ENCODE measurements at places on chromosomes 1 and 21. TPM values are rescaled to one million over a fixed set of nuclear protein-coding genes. Genes with fewer than 3 reads are reported as not detected.

MTF2 gene
- 4.0 TPM for polyA plus RNA-seq

LCA5L gene
- polyA plus RNA-seq: 0.17 TPM

LEMD1 gene
- polyA plus RNA-seq: not detected

AKIRIN1 gene
- 33.0 TPM for polyA plus RNA-seq

UCHL5 gene
- 14.5 TPM for polyA plus RNA-seq

CRYZL1 gene
- polyA plus RNA-seq: 21.3 TPM

WDR64 gene
- not detected for polyA plus RNA-seq

HAX1 gene
- 200 TPM for polyA plus RNA-seq

PTPRU gene
- polyA plus RNA-seq: 10.6 TPM

SELL gene
- 4.7 TPM for polyA plus RNA-seq

CTBS gene
- 3.9 TPM for polyA plus RNA-seq

LRRC39 gene
- polyA plus RNA-seq: not detected

SFT2D2 gene
- 5.5 TPM for polyA plus RNA-seq

KRTAP11-1 gene
- not detected for polyA plus RNA-seq

CEP85 gene
- polyA plus RNA-seq: 32.8 TPM

TMEM201 gene
- polyA plus RNA-seq: 34.2 TPM

GPR52 gene
- polyA plus RNA-seq: not detected

TRMT13 gene
- polyA plus RNA-seq: 1.6 TPM

TNFSF18 gene
- polyA plus RNA-seq: 0.15 TPM

PROK1 gene
- 1.1 TPM for polyA plus RNA-seq

FCGR3A gene
- polyA plus RNA-seq: 11.9 TPM

C8A gene
- polyA plus RNA-seq: not detected

ZBTB40 gene
- polyA plus RNA-seq: 13.5 TPM

CHI3L1 gene
- polyA plus RNA-seq: 47.9 TPM

CTSS gene
- 7.8 TPM for polyA plus RNA-seq

FAM3B gene
- polyA plus RNA-seq: 11.0 TPM

LRRC71 gene
- not detected for polyA plus RNA-seq

LCE1F gene
- polyA plus RNA-seq: not detected

NECTIN4 gene
- polyA plus RNA-seq: not detected

AZIN2 gene
- 24.2 TPM for polyA plus RNA-seq

GBP2 gene
- 4.6 TPM for polyA plus RNA-seq

KRTAP13-2 gene
- polyA plus RNA-seq: not detected

OR2L3 gene
- not detected for polyA plus RNA-seq

FCRLB gene
- polyA plus RNA-seq: 0.58 TPM

CHI3L2 gene
- 5.9 TPM for polyA plus RNA-seq

LAMC1 gene
- polyA plus RNA-seq: 33.5 TPM

FYB2 gene
- not detected for polyA plus RNA-seq

UBL4B gene
- polyA plus RNA-seq: 4.9 TPM

NBPF10 gene
- polyA plus RNA-seq: 0.12 TPM

TFF3 gene
- polyA plus RNA-seq: 59.5 TPM

BCL2L15 gene
- polyA plus RNA-seq: not detected

IGSF9 gene
- 43.9 TPM for polyA plus RNA-seq

NOS1AP gene
- 4.9 TPM for polyA plus RNA-seq

ITLN1 gene
- polyA plus RNA-seq: not detected

ADCY10 gene
- not detected for polyA plus RNA-seq

PLA2G5 gene
- polyA plus RNA-seq: 3.2 TPM

S100A9 gene
- 20.7 TPM for polyA plus RNA-seq

CITED4 gene
- 16.3 TPM for polyA plus RNA-seq

RBP7 gene
- polyA plus RNA-seq: 19.9 TPM

HSF2BP gene
- 1.8 TPM for polyA plus RNA-seq

C4BPA gene
- polyA plus RNA-seq: not detected

FAM72D gene
- 5.3 TPM for polyA plus RNA-seq

DNAI4 gene
- 2.1 TPM for polyA plus RNA-seq

OLIG2 gene
- polyA plus RNA-seq: 33.3 TPM

KCNT2 gene
- 2.0 TPM for polyA plus RNA-seq

TMPRSS15 gene
- not detected for polyA plus RNA-seq

ARHGAP30 gene
- 0.93 TPM for polyA plus RNA-seq

TAGLN2 gene
- polyA plus RNA-seq: 825 TPM
